Glutamatergic neuron (in vitro differentiated cells): ENCODE measurements at places on chromosomes 6 and 20.

DNA sequence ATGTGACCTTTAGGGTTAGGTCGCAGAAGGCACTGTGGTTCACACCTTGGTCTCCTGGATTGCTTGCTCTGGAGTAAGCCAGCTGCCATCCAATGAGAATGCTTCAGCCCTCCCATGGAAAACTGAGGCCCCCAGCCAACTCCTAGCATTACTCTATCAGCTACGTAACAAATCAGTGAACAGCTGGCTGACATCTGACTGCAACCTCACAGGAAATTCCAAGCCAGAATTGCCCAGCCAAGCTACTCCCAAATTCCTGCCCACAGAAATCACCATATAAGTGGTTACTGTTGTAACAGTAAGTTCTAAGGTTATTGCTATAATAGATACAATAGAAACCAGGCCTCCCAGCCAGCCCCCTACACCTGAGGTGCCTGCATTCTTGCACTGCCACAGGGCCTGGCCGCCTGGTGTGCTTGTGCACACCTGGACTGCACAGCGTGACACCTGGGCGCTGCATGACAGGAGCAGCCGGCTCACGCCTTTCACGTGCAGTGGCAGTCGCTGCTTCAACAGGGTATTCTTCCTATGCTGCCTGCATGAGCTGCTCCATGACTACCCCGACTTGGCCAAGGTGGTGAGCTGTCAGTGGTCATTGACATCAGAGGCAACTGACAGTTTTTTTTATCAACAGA is 429.7 kb upstream of the RUNX2 start:
- no peak for DNase-seq

DNA sequence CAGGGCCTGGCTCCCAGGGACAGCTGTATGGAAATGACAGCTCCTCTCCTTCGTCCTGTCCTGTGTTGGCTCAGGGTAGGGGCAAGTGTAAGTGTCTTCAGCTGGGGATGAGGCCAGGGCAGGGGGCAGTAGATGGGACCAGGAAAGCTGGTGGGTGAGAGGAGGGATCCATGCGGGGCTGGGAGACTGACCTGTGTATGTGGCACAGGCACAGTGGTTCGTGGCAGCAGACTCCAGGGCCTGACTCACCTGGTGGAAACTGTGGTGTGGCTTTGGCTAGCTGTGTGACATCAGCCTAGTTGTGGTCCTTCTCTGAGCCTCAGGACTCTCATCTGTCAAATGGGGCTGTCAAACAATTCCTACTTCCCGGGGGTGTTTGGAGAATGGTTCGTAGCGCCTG is 13.7 kb upstream of the SCRT2 start:
- DNase-seq = no peak

GRCh38 chr6:6924708-6925107 is 183.1 kb upstream of the RREB1 start:
- no peak for DNase-seq

DNA sequence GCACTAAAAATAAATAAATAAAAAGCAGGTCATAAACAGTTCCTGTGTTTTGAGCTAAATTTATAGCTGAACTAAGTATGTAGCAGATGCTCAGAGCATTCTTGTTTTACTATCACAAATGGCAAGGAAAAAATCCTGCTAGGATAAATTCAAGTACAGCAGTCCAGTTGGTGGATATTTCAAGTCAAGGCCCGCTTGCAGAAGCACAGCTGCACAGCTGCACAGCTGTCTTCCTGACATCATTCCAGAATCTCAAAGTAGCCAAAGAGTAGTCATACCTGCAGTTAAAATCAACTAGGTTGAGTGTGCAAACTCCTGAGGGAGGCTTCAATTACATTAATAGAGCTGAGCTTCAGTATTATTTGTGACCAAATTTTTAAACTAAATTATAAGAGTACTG is 297.7 kb upstream of the MANEA start:
- no peak for DNase-seq

DNA sequence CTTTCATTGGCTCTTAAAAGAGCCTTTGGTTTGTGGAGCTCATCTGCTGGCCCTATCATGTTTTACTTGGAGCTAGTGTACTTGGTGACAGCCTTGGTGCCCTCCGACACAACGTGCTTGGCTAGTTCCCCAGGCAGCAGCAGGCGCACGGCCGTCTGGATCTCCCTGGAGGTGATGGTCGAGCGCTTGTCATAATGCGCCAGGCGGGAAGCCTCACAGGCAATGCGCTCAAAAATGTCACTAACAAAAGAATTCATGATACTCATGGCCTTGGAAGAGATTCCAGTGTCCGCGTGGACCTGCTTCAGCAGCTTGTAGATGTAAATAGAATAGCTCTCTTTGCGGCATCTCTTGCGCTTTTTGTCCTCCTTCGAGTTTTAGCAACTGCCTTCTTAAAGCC is 22.8 kb upstream of the SLC17A4 start:
- DNase-seq = no peak

DNA sequence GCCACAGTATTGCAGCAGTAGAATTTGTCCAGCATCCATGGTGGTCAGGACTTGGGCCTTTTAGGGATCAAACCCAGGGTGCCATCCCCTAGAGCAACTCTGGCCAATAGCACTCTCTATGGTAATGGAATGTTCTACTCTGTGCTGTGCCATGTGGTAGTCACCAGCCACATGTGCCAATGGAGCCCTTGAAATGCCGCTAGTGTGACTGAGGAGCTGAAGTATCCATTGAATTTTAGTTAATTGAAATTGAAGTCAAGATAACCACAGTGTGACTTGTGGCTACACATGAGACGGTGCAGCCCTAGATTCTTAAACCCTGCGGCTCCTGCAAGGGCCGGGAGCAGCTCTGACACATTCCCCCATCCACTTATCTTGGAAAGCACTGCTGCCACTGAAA is 54.6 kb downstream of the SLC2A10 start:
- no peak for DNase-seq

- DNase-seq = no peak
Observed at GRCh38 chr6:106152952-106153351, 66.8 kb downstream of the PRDM1 start.
